ENCODE measurements at places on chromosomes 11 and 22.

- DNase-seq, result no peak
Measured at GRCh38 chr11:116931206-116931953, 94.0 kb upstream of the APOA1 start.

DNA sequence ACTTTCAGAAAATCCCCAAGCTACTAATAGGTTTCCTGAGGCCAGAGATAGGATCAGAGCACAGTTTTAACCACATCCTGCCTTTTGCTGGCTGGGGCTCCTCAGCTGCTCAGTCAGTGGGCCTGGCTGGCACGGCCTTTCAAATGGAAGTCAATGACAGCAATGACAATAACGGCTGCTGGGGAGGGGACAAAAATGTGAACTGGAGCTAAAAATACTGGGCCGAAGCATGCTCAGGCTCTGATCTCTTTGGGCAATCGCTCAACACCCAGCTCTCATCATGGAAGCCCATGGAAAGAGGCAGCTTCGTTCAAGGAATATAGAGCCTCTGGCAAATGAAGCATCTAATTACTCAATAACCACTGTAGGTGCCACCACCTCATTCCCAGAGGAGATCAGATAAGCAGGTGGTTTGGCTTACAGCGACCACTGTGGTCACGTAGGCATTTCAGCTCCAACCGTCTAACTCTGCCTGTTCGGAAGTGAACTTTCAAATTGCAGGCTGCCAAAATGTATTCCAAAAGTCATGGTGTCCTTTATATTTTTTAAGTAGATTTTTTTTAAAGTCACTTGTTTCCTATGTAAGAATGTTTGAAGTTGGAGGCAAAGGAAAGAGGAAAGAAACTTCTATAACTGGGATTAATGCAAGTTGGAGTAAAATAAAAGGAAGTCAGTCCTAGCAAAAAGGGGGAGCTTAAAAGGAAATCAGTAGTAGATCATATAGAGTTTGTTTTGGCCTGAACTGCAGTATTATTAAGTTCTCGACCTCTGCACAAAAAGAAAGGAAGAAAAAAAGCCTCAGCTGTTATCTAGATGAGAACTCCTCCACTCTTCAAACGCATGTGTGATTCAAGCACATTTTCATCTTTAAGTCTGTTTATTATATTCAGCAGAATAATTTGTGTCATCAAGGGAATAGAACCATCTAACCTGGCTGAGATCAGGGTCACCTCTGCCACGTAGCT lies 14.1 kb downstream of the WT1 start:
- DNase-seq, result no peak

DNA sequence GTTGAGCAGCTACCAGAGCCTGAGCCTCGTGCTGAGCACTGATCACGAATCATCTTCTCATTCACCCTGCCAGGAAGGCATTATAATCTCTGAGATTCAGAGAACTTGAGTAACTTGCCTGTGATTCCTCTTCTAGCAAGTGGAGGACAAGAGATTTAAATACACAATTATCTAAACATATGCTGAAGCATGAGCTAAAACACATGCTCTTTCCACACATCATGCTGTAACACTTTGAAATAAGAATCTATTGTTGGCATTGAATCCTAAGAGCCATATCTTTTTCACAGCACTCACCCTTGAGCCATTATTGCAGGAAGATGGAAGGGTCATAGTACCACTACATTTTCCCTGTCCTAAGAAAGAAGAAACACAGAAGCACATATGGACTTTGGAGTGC lies 722.5 kb upstream of the API5 start:
- no peak for DNase-seq

GRCh38 chr11:129593098-129593497 lies 217.4 kb downstream of the BARX2 start:
- no peak for DNase-seq

- no peak for DNase-seq
Measured at GRCh38 chr11:15923183-15923582, 433.2 kb downstream of the SOX6 start.

DNA sequence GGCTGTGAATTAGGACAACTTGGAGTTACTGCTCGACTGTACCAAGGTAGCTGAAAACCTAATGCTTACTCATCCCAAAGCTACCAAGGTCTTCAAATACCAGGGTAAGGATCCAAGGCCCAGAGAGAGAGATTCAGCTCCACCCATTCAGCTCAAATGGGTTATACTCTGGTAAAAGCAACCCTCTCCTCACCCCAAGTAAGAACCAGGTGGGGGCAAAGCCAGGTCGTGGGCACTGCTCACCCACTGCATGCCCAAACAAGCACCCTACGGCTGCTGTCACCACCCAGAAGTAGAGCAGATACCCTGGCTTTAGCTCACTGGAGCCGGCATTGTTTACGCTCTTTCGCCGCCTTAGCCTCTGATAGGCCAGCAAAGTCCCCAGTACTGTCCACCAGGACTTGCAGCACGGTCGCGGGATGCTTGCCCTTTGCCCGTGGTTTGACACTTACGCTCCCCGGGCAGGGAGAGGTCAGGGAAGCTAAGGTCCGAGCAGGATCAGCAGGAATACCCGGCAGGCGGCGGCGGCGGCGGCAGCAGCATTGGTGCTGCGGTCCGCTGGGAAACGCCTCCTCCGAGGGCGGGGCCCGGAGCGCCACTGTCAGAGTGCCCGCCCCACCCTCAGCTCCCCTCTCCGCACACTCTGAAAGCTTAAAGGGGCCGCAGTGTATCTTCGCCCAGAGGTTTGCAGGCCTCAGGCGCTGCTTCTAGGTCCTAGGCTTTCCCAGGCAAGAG lies 19.6 kb downstream of the CKAP5 start:
- peak; percentile 32 for DNase-seq

DNA sequence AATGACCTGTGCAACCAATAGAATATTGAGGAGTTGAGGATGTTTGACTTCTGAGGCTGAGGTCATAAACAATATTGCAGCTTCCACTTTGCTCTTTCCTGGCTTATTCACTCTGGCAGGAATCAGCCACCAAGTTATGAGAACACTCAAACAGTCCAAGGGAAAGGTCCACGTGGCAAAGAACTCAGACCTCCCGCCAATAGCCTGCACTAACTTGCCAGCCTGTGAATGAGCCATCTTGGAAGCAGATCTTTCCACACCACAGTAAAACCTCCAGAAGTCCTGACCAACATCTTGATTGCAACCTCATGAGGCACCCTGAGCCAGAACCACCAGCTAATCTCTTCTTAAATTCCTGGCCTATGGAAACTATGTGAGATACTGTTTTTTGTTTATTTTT lies 22.7 kb upstream of the PICALM start:
- no peak for DNase-seq

GRCh38 chr22:23575601-23576000 lies 4.5 kb downstream of the IGLL1 start:
- no peak for DNase-seq

- DNase-seq, result peak; percentile 73
Measured at GRCh38 chr22:37166675-37167066, 17.0 kb upstream of the IL2RB start.

DNA sequence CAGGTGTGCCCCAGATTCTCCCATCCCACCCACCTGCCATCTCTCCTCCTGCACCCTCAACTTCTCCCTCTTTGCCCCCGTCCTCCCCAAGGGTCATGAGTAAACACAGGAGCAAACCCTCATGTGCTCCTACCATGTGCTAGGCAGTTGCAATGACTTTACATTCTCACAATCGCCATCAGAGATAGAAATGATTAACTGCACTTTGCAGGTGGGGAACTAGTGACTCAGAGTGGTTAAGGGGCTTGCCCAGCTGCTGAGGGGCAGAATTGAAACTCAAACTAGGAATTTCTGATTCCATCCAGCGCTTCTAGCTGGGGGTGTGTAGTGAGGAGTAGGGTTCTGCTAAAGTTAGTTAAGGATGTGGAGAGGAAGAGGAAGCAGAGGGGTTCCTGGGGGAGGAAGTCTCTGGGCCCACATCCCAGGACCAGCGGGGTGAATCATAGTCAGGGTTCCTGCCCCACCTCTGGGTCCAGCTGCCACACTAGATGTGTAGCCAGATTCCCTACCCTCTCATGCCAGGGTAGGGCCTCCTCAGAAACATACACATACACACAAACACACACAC lies 16.0 kb upstream of the PRG2 start:
- DNase-seq, result no peak

GRCh38 chr11:116422956-116423600 lies 349.7 kb downstream of the BUD13 start:
- no peak for DNase-seq

DNA sequence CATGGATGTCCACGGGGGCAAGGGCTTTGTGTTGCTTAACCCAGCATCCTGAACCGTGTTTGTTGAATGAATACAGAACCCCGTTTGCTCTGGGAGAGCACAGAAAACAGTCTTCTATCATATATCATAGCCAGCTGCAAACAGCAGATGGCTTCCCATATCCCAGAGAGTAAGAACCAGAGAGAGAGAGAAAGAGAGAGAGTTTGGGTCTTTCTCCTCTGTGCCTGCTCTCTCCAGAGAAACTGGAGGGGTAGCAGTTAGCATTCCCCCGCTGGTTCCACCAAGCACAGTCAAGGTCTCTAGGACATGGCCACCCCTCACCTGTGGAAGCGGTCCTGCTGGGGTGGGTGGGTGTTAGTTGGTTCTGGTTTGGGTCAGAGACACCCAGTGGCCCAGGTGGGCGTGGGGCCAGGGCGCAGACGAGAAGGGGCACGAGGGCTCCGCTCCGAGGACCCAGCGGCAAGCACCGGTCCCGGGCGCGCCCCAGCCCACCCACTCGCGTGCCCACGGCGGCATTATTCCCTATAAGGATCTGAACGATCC lies 440 bp upstream of the TIMP3 start:
- DNase-seq, result no peak

DNA sequence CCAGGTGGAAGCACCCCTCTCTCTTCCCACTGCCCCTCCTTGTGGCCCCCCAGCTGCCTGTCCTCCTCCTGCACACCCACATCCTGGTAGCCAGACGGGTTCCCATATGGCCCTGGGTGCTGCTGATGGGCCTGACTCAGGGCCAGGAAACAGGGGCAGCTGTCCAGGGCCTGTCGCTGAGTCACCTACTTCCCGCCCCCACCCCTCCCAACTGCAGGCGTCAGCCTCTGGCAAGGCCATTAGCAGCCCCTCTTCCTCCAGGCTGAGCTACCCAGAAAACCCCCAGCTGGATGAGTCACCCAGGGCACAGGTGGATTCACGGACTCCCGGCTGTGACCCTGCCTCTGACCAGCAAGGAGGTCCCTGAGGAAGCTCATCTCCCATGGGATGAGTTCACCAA lies 6.9 kb upstream of the GAL start:
- DNase-seq, result no peak

- no peak for DNase-seq
Measured at GRCh38 chr11:8297781-8298440, 34.2 kb upstream of the LMO1 start.

DNA sequence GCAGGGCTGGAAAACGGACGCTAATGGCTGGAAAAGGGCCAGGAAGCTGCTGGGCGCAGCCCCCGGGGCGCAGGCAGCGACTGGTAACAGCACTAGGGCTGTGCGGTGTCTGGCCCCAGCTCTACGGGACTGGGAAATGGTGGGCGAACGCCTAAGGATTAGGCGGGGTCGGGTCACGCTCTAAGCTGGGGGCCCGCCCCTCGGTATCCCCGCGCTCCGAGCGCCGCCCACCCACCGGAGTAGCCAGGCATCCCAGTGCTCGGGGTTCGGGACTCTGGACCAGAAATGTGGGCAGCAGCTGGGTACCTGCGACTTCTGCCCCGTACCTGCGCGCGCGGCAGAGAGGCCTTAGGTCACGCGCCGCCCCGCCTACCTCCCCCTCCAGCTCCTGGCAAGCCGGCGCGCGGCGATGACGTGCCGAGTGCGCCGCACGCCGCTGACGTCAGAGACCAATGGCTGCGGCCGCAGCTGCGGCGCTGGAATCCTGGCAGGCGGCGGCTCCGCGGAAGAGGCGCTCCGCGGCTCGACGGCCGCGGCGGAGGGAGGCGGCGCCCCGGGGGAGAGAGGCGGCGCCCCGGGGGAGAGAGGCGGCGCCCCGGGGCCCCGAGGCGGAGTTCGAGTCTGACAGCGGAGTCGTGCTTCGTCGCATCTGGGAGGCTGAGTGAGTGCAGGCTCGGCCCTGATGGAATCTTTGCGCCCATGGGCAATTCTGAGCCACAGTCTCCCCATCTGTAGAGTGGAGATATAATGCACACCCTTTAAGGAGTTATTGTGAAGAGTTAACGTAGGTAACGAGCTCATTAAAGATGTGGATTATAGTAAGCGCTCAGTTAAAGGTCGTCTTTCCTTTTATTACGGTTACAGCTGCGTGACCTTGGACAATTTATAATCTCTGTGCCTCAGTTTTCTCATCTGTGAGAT lies at the start of the genes HPS4 and SRRD:
TSS of gene HPS4 (minus strand) at position 345 of the 921 bp plus-strand sequence. CDS start 2,021 bp downstream, outside the sequence.
TSS of gene SRRD (plus strand) at position 439 of the 921 bp plus-strand sequence. CDS start at position 453, 14 bp downstream.
- DNase-seq, result peak; percentile 88

- no peak for DNase-seq
Measured at GRCh38 chr11:27248576-27249509, 114.2 kb downstream of the CCDC34 start.

DNA sequence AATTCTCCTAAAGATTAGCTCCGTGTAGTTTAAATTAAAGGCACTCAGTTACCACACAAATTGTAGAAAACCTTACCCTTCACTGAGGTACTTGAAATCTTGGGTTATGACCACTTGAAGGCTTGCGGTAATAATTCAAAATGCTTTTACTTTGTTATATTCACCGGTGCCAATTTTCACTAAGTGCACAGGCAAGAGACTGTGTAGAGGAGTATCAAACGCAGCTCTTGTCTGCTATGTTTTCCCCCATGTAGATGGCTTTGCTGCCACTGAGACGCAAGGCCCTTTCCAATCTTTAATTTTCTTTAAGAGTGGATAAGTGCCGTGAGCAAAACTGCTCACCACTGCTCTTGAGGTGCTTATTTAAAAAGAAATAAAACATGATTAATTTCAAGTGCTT lies 155.8 kb downstream of the CADM1 start:
- DNase-seq, result no peak

GRCh38 chr22:39343259-39344045 lies 6.3 kb upstream of the SYNGR1 start:
- no peak for DNase-seq

GRCh38 chr11:19374151-19374569 lies 133.4 kb upstream of the E2F8 start:
- DNase-seq, result no peak

Data from stimulated activated CD8-positive, alpha-beta memory T cell treated with anti-CD3 and anti-CD28 coated beads, Interleukin-4, amount 100 ng/mL, for 1 hour (primary cell).